Astrocyte (in vitro differentiated cells and primary cell): ENCODE measurements at places on chromosomes 6 and 20. TPM values are rescaled to one million over a fixed set of nuclear protein-coding genes. Genes with fewer than 3 reads are reported as not detected.

- peaks cover 3% of the 10 kb centered on the region for H3K4me1 ChIP-seq
- no peak overlapping the region for H3K27ac ChIP-seq
- H3K4me3 ChIP-seq, result no peak overlapping the region
- no peaks in the 10 kb centered on the region for H3K36me3 ChIP-seq
- peaks cover 32% of the 10 kb centered on the region for H3K27me3 ChIP-seq
These were observed 518 bp downstream of the RBPJL start for GRCh38 chr20:45307076-45307640.

DNA sequence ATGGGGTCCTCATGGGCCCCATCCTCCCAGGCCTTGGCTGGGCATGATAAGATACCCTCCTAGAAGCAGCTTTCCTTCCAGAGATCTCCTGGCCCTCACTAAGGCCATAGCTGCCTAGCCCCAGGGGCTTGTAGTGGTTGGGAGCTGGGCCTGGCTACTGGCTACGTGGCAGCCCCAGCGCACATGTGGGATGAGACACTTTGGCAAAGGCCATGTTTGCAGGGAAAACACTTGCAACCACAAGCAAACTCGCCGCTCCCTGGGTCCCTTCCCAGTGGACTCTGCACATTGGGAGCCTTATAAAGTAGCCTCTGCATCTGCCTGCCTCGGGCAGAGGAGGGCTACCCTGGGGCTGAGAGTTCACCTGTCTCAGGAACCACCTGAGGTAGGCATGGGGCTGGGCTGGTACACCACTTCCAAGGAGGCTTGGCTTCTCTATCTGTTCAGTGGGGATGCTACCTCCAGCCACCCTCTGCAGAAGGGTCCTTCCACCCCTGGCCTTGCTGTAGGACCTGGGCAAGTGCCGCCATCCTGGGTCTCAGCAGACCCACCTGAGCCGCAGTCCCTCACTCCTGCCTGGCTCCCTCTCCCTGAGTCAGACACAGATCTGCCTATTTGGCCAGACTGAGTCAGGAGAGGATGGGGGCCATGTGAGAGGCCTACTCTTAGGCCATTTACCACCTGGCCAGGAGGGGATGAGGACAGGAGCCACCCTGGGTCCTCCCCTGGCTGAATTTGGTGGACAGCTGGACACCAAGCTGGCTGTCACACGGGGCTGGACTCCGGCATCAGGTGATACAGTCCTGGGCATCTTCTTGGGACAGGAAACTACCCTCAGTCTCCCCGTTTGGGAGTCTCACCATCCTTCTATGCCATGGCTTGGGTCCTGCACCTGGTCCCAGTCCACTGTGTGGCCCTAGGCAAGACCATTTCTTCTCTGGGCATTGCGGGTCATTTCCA, at the start of gene BPIFB2:
Gene BPIFB2 (plus strand): TSS at position 329 of the 960 bp plus-strand sequence. CDS start 871 bp downstream, outside the sequence.
- no peaks in the 10 kb centered on the region for H3K27me3 ChIP-seq
- H3K27ac ChIP-seq, result no peak within 1 kb of the TSS
- no peaks in the 10 kb centered on the region for H3K4me1 ChIP-seq
- no peak within 1 kb of the TSS for H3K4me3 ChIP-seq
- H3K36me3 ChIP-seq, result no peaks in the 10 kb centered on the region
- DNase-seq, result no peak

DNA sequence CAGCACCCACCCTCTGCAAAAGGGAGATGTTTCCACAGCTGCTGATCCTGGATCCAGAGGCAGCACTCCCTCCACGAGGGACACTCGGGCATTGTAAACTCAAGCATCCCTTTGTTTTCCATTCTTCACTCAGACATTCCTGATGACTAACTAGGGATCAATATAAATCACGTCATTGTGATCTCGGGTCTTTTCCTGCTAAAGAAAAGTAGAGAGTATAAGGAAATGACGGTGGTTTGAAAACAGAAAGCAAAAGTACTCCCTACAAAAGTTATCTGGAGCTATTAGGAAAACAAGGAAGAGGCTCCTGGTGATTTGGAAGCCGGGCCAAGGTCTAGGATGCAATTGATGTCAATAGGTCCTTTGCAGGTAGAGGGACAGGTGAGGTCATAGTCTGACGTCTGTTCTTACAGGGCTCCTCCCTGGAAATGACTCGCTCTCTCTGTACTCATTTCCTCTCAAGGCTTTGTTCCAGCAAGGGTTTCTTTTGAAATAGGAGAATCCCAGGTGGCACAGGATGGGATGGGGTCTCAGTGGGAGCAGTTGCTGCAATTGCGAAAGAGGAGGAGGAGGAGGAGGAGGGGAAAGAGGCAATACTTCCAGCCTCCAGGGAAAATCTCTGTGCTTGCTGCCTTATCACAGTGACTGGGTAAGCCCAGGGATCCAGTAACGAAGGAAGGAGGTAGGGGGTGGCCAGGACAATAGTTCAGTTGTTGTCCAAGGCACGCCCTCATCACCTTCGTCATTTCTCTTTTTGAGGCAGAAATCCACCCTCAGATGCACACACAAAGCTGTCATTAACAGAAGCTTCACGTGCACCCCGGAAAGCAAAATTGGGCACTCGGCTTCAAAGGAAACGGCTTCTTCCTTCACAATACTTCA, 222.8 kb downstream of the LY86 start:
- no peaks in the 10 kb centered on the region for H3K27me3 ChIP-seq
- peak; percentile 70 for DNase-seq
- peak overlapping the region; percentile 66 for H3K4me3 ChIP-seq
- peak overlapping the region; percentile 55 for H3K27ac ChIP-seq
- H3K4me1 ChIP-seq, result peaks cover 15% of the 10 kb centered on the region

DNA sequence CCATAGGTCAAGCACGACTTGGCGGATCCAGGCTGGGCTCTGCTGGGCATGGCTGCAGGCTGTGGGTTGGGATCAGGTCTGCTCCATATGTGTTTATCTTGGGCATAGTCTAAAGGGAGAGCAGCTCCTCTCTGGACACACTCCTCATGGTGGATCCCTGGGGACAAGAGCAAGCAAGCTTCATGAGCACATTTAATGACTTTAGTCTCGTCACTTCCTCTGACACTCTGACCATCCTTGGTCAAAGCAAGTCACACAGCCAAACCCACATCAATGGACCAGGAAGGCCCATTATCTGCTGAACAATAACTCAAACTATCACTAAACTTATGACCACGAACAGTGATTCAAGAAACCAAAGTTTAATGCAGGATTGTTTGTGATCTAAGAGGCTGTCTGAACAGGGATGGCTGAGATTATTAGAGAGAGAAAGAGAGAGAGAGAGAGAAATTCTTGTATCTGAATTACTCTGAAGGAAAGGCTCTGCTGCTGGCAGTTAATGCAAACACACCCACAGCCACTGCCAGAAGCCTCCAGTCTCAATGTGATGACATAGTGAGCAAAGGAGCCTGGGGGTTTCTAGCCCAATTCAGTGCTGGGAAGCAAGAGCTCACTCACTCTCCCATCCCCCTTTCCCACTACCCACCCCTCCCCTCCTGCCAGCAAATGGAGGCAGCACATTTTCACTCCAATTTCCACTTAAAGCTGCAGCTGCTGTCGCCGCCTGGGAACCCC, 490.2 kb upstream of the SULF2 start:
- DNase-seq, result peak; percentile 86
- H3K27ac ChIP-seq, result no peak overlapping the region
- H3K27me3 ChIP-seq, result peaks cover 4% of the 10 kb centered on the region
- no peak overlapping the region for H3K4me3 ChIP-seq

- no peaks in the 10 kb centered on the region for H3K4me1 ChIP-seq
- no peak overlapping the region for H3K27ac ChIP-seq
- no peak overlapping the region for H3K4me3 ChIP-seq
- no peaks in the 10 kb centered on the region for H3K27me3 ChIP-seq
- DNase-seq, result no peak
- H3K36me3 ChIP-seq, result no peaks in the 10 kb centered on the region
These were observed 925 bp downstream of the FHL5 start for GRCh38 chr6:96563853-96564252.

- H3K27me3 ChIP-seq, result no peaks in the 10 kb centered on the region
- no peaks in the 10 kb centered on the region for H3K36me3 ChIP-seq
- H3K4me3 ChIP-seq, result no peak overlapping the region
These were observed 637.1 kb downstream of the UTRN start for GRCh38 chr6:144922120-144922722.

DNA sequence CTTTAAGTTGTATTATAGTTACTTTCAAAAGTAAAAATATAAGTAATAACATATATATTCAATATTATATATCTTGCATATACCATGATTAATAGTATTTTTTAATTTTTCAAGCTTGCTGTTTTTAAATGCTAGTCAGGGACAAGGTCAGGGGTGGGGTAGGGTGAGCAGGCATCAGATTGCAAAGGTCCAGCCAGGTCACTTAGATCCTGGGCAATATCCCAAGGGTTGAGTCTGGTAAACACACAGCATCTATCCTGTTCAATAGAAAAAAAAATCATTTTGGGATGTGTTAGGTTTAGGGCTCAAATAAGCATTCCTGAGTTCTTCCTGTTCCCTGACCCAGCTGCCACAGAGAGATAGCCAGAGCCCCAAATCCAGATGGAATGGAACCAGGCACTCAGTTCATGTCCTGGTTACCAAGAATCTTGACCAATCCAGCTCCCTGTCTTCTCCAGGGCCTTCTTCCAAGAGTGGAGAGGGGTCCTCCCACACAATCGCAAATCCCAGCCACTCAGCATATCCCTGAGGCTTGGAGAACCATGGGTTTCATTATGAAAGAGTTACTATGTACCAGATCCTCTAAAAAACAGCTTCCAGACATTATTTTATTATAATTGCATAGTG, 134.9 kb upstream of the TOP1 start:
- H3K27ac ChIP-seq, result no peak overlapping the region
- H3K4me1 ChIP-seq, result no peaks in the 10 kb centered on the region
- no peaks in the 10 kb centered on the region for H3K36me3 ChIP-seq
- no peak for DNase-seq
- H3K27me3 ChIP-seq, result no peaks in the 10 kb centered on the region

DNA sequence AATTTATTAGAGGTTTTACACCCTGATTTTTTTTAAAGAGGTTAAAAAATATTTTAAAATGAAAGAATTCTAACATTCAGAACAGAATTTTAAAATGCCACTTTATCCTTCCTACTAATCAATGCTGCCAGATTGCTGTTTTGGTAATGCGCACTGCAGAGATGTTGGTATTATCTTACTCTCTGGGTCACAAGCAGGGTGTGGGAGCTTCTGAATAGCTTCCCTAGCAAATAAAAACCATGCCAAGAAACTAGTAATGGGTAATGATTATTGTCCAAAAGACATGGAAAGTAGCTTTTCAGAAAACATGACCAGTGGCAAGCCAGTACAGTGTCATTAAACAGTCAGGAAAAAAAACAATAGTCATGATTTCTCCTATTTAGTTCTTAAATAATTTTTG, 205.4 kb downstream of the TPBG start:
- no peaks in the 10 kb centered on the region for H3K27me3 ChIP-seq
- no peaks in the 10 kb centered on the region for H3K36me3 ChIP-seq
- H3K4me3 ChIP-seq, result no peak overlapping the region
- no peak for DNase-seq
- H3K27ac ChIP-seq, result no peak overlapping the region
- H3K4me1 ChIP-seq, result no peaks in the 10 kb centered on the region

The LAMA2 gene
- 1.7 and 1.8 TPM in 2 replicates for total RNA-seq

The VSX1 gene
- not detected in 2 replicates for total RNA-seq

The ENPP3 gene
- total RNA-seq, result 0.19 TPM in 1 of 2 replicates, not detected in the other

The TRIM40 gene
- not detected in 2 replicates for total RNA-seq
